Activated CD4-positive, alpha-beta T cell treated with anti-CD3 and anti-CD28 coated beads, Interleukin-10, Interleukin-2, amounts not matched to agents 100 ng/mL and 50 ng/mL, durations not matched to agents 16 hours and 8 hours (primary cell): ENCODE measurements at places on chromosomes 5 and 9.

DNA sequence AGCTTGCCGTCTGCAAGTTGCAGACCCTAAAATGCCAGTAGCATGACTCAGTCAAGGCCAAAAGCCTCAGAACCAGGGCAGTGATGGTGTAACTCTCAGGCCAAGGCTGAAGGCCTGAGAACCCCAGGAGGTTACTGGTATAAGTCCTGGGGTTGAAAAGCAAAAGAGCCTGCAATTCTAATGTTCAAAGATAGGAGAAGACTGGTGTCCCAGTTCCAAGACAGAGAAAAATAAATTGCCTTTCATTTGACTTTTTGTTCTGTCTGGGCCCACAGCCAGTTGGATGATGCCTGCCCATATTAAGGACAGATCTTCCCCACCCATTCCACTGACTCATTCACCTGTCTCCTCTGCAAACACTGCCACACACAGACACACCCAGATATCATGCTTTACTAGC lies 673.2 kb downstream of the CDH18 start:
- no peak for DNase-seq

- DNase-seq, result no peak
Observed at GRCh38 chr9:75431375-75431774, 343.1 kb downstream of the OSTF1 start.

- no peak for DNase-seq
Observed at GRCh38 chr5:34501840-34502239, 154.3 kb upstream of the RAI14 start.

DNA sequence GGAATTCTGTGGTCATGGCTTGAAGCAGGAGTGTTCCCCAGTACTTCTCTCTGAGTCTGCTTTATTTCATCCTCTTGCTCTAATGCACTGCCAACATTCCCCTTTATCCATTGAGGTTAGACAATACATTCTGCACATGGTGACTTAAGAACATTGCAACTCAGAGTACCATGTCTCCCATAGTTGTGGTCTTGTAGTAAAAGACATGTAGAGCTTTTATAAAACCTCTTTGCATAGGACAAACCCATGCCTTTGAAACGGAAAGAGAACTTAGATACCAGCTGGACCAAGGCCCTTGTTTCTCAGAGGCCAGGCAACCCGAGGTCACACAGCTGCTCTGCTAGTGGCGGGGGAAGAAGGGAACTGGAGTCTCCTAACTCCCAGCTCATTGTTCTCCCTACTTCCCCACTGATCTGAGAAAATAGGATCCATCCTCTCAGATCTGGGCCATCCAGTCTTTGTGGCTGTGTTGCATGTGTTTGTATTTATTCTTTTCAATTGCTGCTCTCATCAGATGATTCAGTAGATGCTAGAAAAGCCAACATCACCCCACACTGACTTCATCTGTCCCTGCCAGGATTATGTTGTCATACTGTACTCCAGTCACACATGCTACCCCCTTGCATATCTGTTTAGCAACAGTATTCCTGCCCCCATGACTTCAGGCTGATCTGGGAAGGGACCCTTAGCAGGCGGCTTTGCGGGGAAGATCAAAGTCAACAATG lies 236.9 kb downstream of the SAXO1 start:
- no peak for DNase-seq

GRCh38 chr5:16975950-16976624 lies 40.0 kb upstream of the MYO10 start:
- no peak for DNase-seq

GRCh38 chr5:170582644-170583330 lies 79.0 kb downstream of the KCNIP1 start:
- DNase-seq, result no peak

DNA sequence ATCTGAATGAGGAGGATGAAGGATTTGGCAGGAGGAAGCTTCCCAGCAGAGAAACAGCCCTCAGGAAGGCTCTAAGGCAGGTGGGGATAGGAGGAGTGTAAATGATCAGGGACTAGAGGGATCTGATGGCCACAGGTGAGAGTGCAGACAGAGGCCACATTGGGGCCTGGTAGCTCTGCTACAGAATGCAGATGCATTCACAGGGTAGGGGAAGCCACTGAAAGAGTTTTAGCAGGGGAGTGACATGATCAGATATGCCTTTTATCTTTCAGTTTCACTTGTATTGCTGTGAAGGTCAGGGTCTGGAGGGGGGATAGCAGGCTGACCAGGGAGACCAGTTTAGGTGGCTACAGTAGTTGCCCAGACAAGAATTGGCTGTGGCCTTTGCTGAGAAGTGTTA lies 3.0 kb downstream of the TXNDC15 start:
- peak; percentile 28 for DNase-seq

DNA sequence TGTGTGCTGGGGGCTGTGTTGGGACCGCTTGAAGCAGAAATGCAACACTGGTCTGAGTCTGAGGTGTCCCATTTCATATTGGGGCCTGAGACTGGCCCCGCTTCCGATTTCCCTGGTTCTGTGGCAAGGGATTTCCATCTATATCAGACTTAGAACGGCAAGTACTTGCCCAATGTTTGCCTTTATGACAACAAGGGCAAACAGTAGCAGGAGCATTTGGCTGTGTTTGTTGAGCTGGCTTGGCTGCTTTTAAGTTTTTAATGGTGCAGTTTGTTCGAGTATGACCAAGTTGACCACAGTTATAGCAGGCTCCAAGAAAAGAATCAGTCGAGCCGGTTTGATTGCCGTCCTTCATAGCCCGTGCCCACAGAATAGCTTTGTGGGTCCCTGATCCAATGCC lies 17.0 kb downstream of the HSDL2 start:
- DNase-seq, result no peak

- DNase-seq, result peak; percentile 94
Observed at GRCh38 chr5:151078490-151079262, 2.2 kb downstream of the TNIP1 start.

- DNase-seq, result no peak
Observed at GRCh38 chr9:86263876-86264275, 4.4 kb upstream of the C9orf153 start.

- peak; percentile 87 for DNase-seq
Observed at GRCh38 chr9:130107234-130107861, 53.6 kb downstream of the GPR107 start.

- no peak for DNase-seq
Observed at GRCh38 chr5:104659497-104659896, 1096.9 kb upstream of the NUDT12 start.

GRCh38 chr5:95743232-95743631 lies 12.1 kb downstream of the RHOBTB3 start:
- DNase-seq, result no peak

- DNase-seq, result no peak
Observed at GRCh38 chr9:17967731-17968130, 388.9 kb downstream of the SH3GL2 start.

- DNase-seq, result no peak
Observed at GRCh38 chr9:128051932-128052709, 15.0 kb downstream of the NAIF1 start.

GRCh38 chr5:168734620-168735300 lies 155.6 kb upstream of the PANK3 start:
- DNase-seq, result peak; percentile 31

- DNase-seq, result no peak
Observed at GRCh38 chr9:124858330-124859046, 3.3 kb downstream of the RPL35 start.

DNA sequence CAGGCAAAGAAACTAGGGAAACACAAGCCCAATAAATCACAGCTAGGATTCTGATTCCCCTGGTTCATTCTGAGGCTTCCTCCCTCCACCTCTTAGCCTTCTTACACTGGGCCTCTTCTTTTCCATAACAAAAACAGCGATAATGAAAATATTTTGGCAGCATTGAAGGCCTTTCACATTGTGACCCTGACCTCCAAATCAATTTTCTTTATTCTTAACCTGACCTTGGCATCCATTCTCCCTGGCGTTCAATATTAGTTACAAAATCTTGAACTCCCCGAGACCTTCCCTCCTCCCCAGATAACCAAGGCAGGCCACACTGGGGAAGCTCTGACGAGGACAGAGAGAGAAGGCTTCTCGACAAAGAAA lies 399.9 kb downstream of the ZSWIM6 start:
- no peak for DNase-seq

DNA sequence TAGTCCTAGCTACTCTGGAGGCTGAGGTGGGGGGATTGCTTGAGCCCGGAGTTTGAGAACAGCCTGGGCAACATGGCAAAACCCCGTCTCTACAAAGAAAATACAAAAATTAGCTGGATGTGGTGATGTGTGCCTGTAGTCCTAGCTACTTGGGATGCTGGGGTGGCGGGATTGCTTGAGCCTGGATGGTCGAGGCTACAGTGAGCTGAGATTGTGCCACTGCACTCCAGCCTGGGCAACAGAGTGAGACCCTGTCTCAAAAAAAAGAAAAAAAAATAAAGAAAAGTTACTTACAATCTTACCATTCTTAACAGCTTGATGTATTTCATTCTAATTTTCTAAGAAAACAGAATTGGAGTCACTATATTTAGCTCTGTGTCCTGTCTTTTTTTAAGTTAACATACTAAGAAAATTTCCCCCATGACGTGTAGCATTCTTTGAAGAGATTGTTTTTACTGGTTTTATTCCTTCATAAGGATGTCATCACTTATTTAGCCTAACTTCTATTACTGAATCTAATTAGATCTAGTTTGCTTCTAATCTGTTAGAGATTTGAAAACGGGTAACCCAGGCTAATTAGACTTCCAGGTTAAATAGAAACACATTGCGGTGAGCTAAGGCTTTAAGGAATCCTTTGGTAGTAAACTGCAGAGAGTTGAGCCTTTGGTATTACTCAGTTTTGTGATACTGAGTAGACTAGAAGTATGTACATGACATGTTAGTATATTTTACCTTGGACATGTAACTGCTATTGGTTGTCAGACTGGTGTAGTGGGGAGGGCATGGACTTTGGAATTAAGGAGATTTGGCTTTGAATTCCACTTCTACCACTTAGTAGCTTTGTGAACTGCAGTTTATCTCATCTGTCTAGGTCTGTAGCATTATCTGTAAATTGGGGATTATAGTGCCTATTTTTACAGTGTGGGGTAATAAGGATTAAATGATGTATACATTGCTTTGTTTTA lies 24.0 kb downstream of the HSPA4 start:
- no peak for DNase-seq

DNA sequence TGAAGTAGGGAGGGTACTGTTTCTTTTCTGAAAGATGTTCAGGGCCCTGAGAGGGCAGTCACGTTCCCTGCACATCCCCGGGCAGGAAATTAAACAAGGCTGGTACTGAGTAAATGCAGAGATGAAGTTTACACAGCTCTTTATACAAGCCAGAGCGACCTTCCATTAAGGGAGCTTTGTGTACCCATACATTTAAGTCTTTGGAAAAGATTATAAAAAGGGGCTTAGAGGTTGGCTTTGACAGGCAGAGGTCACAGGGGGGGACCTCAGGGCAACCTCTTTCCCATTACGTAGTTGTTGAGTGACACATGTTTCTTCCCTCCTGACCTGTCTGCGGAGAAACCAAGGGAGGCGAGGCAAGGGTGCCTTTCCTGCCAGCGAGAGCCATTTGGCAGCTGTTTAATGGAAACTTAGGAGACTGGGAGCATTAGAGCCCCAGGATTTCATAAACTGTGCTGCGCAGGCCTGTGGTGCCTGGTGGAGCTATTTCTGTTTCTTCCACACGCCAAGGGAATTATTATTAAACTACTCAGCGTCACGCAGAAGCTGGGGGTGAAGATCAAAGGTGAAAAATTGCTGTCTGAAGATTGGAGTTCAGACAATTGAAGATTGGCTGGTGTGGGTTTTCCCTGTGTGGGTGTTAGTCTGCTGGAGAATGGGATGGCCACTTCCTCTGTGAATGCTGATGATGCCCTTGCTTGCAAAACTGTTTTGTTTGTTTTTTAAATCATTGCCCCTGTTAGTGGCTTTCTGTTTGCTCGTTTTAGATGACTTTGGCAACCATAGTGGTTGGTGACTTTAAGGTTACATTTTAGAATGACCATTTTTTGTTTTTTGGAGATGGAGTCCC lies 3.2 kb upstream of the SMIM32 start:
- DNase-seq, result no peak

- DNase-seq, result no peak
Observed at GRCh38 chr5:31116466-31117031, 76.9 kb upstream of the CDH6 start.

DNA sequence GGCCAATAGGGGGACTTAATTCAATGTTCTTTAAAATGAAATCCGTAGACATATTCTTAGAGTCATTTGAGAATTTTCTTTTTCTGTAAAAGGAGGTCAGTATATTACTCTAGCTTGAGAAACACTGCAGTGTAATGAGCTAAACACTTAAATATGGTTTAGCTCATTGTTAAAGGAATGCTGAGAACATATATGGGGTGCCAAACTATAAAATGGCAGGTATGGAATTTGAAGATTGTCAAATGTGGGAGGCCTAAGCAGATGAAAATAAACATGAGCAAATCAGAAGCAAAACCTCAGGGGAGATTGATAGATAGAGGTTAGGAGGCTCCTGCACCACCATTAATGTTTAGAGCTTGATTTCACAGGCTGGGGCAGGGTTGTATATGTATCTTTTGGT lies 57.9 kb downstream of the STX17 start:
- DNase-seq, result no peak

- DNase-seq, result no peak
Observed at GRCh38 chr9:25537808-25538207, 140.4 kb downstream of the TUSC1 start.

- no peak for DNase-seq
Observed at GRCh38 chr5:11062397-11062796, 301.4 kb upstream of the DAP start.

- DNase-seq, result no peak
Observed at GRCh38 chr5:39648085-39648847, 223.5 kb upstream of the DAB2 start.

DNA sequence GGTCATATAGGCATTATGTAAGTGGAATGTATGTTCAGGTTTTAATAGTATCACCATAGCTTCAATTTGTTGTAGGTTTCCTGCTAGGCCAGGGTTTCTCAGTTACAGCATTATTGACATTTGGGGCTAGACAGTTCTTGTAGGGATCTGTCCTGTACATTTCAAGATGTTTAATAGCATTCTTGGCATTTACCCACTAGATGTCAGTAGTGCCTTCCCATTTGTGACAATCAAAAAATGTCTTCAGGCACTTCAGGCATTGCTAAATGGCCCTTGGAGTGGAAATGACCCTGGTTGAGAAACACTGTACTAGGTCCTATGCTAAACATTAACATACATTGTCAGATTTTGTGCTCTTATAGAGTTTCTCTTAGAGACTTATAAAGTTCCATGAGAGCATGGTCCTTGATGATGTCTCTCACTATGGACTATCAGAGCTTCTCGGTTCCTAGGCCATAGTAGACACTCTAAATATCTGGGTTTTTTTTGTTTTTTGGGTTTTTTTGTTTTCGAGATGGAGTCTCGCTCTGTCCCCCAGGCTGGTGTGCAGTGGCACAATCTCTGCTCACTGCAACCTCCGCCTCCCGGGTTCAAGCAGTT lies 1.4 kb downstream of the KIF20A start:
- DNase-seq, result peak; percentile 75
